ENCODE measurements at places on chromosomes 6 and 20.

GRCh38 chr6:71608646-71609045, 277.7 kb upstream of the RIMS1 start:
- peak; percentile 92 for DNase-seq

DNA sequence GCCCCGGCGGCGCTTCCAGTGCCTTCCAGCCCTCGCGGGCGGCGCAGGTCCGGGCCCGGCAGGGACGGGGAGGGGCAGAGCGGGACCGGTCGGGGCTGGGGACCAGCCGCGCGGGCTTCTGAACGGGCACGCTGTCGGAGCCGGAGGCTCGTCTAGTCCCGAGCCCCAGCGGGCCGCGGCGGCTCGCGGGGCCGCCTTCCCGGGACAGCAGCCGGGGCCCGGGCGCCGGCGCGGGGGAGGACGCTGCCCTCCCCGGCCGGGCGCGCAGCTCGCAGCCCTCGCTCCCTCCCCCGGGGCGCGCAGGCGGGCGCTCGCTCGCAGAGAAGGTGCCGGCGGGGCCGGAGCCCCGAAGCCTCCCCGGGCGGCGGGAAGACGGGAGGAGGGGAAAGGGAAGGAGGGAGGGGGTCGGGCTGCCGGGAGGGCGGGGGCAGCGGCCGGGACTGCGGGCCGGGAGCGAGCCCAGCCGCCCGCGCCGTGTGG, 696 bp upstream of the SIRPA start:
- peak; percentile 71 for DNase-seq

DNA sequence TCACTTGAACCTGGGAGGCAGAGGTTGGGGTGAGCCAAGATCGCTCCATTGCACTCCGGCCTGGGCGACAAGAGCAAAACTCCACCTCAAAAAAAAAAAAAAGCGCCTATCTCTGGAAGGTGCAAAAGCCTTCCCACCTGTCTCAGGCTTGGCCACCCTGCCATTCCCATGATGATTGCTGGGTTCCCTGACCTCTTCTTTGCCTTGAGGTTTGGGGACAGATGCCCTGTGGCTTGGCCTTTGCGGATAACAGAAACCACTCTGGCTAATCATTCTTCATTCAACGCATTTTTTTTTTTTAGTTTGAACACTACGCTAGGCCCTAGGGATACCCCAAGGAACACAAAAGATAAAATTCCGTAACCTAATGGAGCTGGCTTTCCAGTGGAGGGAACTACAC, 6.8 kb upstream of the HMGA1 start:
- DNase-seq: no peak

DNA sequence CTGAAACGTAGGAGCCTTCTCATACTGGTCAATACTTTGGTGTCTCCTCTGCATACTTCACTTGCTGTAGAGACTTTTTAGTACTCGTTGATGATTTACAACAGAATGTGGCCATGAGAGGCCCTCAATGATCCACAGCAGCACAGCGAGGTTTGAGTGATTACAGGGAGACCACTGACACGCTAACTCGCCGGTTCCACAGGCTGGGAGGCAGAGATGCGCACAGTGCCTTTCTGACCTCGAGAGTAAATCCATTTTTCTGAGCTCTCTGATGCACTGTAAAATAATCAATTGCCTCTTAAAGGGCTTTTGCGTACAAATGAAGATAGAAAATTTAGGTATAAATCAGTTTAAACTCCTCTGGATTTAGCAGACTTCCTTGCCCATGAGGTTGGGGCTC, 56.2 kb upstream of the TBC1D7 start:
- no peak for DNase-seq

DNA sequence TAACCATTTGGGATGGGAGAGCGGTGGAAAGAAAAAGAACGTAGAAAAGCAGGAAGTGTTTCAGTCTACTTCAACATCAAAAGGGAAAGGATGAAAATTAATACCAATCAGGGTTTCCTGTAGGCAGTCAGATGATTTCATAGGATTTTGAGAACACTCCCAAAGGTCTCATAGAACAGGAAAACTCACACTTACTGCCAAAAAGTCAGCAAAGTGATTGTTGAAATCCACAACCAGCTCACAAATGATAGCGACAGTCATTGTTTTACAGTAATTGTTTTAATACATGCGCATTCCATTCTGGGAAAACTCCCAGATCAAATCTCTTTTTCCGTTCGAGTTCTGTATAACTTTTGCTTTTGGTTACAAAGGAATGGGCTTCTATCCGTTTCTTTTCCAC, 5.3 kb upstream of the CNKSR3 start:
- no peak for DNase-seq

- DNase-seq: no peak
Observed at GRCh38 chr6:106241498-106241897, 84.1 kb downstream of the ATG5 start.

- DNase-seq: no peak
Observed at GRCh38 chr20:58142843-58143185, 85.6 kb downstream of the ANKRD60 start.

DNA sequence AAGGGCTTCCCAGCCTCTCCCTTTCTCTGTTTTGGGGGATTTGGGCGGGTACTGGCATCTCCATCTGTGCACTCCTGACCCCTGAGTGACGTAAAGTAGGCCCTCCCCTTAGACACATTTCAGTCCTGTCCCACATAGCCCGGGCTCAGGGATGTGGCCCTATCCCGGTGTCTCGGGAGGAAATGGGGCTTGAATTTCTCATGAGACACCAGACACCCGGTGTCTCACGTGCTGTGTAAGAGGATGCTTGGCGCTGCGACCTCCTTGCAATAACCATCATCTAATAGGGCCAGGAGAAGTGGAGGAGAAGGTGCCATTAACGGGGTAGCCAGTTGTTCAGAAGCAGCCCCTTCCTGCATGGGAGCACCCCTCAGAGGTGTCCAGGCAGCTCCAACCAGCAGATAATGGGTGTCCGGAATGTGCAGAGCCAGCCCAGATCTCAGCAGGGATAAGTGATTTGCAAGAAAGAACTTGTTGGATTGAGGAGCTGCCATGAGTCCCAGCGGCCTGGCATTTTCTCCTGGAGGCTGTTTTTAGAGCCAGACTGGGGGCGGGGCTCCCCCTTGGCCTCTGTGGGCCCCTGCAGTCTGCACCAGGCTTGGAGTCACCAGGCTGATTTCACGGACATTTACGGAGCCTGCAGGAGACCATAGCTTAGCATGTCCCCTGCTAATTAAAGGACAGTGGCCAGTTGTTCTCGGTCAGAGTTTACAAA, 372.0 kb downstream of the PREX1 start:
- no peak for DNase-seq

All from epithelial cell of esophagus (primary cell).